ENCODE measurements at places on chromosomes 12 and 14.

DNA sequence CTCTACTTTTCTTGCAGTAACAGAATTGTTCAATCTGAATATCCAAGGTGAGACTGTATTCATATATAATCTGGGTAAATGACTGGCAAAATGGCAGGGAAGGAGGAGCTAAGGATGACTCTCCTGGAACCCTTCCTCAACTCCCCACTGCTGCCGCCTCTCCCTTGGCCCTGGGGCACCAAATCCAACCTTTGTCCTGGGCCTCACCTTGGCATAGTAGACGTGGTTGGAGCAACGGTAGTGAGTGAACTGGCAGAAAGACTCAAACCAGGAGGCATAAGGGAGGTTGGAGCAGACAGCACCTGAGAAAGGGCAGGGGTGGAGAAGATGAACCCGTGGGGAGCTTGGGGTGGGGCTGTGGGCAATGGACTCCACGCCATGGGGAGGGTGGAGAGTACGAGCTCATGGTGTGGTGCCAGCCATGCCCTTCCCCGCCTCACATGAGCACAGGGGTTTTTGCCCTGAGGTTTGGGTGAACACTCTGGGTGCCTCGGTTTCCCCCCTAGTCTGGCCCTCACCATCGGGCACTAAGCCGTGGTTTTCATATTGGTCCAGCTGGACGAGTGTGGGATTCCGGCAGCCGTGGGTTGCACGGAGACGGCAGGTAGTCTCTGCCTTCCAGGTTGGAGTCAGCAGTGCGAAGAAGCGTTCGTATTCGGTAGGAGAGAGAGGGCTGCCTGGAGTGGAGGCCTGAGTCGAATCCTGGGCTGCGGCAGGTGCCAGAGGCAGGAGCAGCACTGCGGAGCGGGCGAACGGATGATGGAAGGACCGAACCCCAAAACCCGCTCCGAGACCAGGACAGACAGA, 753 bp downstream of the ACRBP start:
- no peak for DNase-seq

DNA sequence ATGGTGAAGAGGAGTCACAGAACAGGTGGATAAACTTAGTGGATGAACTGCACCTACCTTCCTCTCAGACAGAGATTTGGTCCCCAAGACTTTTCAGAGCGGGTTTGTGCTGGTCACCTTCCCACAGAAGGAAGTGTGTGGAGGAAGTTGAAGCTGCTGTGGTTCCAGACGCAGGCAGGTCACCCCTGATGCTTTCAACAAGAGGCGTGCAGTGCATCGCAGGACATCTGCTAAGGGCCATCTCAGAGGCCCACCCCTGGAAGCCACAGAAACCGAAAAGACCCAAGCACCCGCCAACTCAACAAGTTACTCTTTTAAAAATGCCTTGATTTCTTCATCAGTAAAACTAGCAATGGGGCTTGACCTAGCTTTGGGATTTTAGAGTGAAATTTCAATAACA, 1.0 kb upstream of the GPX2 start:
- DNase-seq, result no peak

DNA sequence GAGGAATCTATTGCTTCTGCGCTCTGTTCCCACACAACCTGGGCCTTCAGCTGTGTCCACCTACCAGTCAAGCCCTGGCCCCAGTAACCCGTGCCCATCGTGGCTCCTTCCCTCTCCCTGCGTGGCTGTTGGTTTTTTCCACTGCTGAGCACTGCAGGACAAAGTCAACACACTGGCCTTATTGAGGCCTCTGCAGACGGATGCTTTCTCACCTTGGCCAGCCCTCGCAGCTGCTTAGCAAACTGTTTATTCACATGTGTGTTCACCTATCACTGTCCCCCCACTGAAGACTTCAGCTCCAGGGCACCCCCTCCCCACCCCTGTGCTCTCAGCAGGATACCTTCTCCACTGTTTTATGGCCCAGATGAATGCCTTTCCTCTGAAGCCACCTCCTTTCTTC, 12.8 kb upstream of the GPX2 start:
- DNase-seq, result no peak

- no peak for DNase-seq
These were observed 49.6 kb downstream of the CAND1 start for GRCh38 chr12:67318786-67319185.

- DNase-seq, result no peak
These were observed 376.7 kb downstream of the PDZRN4 start for GRCh38 chr12:41564816-41565215.

GRCh38 chr14:97977651-97978261, 1180.6 kb downstream of the VRK1 start:
- DNase-seq, result no peak

DNA sequence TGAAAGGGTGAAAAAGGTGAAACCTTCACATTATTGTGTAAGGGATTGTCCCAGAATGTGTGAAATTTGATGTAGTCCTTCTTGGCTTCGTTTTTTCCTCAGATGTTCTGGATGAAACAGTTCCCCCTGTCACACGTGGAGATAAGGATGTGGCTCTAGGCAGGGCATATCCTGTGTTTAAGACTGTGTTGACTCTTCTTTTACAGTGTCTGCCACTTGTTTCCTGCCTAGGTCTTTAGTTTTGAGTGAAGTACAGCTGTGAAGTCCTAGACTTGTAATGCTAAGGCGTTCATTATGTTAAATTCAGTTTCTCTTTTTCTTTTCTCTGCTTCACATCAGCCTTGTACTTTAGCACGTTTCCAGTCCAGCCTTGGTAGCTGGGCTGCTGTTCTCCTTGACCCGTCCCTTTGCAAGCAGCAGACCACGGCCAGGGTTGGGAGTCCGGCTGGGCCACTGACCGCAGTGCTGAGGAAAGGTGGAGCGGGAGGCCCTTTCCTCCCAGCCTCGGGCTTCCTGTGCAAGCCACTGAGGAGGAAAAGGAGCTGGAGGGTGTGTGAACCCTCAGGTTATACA, 59.1 kb downstream of the RASSF3 start:
- DNase-seq, result no peak

DNA sequence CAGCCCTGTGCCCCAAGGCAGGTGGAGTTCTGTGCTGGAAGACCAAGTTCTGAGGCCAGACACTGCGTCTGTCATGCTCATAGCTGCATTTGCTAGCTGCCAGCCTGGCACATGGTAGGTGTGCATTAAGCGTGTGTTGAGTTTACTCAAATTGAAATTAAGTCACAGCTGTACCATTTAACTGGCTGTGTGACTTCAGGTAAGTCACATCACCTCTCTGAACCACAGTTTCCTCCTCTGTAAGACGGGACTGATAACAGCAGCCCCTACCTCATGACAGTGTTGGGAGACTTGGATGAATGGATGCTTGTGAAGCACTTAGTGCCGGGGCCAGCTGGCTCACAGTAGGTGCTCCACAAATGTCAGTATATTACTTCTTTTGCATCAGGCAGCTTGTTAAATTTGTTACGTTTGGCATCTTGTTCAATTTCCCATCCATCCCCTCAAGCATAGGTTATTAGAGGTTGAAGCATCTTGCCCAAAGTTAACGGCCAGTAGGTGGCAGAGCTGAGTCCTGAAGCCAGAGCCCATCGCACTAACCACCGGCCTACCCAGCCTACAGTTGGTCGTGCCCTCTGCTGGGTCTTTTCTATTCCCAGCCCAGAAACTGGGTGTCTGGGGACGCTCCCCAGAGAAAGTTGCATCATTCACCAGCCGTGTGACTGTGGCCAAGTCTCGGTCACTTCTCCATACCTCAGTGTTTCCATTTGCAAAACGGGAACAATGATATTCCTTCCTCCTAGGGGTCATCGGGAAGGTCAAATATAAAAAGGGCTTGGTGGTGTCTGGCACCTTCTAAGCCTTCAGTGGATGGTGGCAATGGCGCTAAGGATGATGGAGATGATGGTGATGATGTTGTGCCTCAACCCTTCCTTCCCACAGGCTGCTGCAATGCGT, 4.5 kb downstream of the DAO start:
- DNase-seq, result no peak

DNA sequence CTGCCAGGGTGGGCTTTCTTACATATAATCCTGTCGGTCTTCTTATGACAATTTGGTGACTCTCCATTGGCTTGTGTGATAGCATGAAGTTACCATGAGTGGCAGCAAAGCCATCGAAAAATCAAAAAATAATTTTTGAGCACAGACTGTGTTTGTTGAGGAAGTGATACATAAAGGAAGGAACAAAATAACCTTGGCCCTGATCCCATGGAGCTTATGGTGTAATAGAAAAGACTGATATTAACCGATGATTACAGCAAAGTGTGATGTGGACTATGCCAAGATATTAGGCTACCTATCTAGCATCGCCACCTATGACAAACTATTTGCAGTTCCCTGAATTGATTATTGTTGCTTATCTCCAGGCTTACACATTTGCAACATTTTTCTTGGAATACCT, 383.2 kb downstream of the AEBP2 start:
- no peak for DNase-seq

DNA sequence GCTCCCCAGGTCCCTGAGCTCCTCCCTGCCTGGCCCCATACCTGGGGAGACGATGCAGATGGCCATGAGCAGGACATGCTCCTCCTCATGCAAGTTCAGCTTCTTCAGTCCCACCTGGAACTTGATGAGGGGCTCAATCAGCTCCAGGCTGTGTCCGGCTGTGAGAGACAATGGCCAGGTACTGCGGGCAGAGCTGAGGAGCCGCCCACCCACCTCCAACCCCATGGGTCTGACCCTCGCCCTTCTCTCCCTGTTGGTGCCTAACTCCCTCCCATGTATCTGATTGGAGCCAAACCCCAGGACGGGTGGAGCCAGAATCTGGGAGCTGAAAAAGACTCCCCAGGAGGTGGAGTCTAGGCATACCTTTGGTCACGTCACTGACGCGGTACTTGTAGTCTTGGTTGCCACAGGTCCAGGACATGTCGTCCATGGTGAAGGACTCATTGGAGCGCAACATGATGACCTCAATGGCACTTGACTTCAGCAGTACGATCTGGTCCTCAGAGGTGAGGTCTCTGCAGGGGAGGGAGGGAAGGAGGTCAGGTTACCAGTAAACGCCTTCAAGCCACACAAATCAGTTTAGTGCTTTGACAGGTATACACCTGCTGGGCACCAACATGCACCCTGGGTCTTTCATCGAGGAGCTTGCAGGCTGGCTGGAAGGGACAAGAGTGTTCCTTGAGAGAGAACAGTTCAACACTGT, 26.7 kb upstream of the HDAC7 start:
- DNase-seq, result no peak

DNA sequence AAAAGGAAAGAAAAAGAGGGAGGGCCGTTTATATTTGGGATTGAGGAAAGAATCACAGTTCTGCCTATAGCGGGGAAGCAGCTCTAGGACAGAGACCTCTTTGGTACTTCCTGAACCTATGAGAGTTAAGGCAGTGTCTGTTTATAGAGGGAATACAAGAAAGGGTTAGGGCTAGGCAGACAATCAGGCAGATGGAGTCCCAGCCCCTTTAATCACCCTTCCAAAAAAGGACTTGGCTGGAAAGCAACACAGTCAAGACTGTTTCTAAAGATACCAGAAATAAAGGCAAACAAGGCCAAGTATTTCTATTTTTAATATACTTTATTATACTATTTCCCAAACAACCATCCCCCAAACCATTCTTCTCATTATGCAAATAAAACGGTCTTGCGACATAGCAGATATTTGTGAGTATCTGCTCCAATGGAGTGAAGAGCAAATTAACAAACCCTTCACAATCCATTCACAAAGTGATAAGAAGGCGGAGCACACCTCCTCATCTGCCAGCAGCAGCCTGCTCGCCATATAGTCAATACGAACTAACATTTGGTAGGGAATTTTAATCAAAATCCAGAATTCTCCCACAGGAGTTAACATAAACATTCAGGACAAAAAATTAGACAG, 697 bp upstream of the GRIP1 start:
- no peak for DNase-seq

- DNase-seq, result no peak
These were observed 2.4 kb downstream of the MYBPC1 start for GRCh38 chr12:101597164-101597563.

DNA sequence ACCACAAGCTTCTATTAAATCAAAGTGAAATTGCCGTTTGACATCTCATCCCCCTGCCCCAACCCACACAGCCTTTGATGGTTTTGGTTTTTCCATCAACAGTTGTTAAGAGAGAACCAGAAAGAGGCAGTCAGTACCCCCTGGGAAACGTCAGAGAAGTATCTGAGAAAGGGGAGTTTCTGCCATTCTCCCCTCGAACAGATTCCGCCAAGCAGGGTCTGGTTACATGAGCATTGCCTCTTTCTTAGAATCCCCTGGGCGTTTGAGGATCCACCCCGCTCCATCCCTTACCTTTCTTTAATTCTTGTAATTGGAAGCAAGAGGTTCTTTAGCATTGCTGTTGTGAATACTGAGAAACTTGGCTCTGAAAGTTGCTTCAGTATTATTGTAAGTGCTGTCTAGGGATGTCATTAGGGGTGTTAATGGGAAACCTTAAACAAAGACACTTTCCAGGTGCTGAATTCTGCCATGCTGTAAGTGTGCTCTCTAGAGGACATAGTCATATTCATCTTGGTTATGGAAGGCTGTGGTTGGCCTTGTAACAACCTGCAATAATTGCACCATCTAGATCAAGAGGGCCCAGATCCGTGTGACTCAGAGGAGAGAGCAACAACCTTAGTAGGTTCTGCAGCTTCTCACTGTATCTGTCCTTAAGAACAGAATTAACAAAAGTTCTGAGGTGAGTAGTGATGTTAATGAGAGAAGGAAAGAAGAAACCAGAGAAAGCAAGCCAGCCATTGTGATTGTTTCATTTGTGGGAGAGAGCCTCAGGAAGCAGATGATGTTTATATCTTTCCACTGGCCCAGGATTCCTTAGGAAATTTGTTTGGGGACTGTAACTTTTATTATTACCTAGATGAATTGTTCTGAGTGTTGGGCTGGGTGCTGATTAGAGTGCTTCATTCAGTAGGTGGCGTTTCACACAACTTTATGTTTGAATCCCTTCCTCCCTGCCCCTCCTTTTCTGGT, 9.0 kb downstream of the TMBIM6 start:
- DNase-seq, result no peak

DNA sequence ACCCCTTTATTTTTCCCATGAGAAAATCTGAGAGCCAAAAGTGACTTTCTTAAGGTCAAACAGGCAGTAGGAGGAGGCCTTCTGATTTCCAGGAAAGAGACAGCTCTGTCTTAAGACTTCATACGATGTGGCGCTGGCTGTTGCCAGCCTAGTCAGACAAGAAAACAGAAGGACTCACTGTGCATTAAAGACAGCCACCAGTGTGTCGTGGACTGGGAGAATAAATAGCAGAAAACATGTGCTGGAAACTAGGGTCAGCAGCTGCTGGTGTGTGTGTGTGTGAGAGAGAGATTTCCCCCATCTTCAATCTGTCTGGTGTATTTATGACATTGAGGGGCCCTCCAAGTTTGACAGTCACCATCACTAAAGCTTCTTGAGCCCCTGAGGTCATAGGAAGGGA, 708.6 kb upstream of the TMEM132C start:
- DNase-seq, result no peak

- no peak for DNase-seq
These were observed 203.1 kb downstream of the KIF21A start for GRCh38 chr12:39239490-39240486.
